ENCODE measurements at places on chromosomes 3 and 15.

DNA sequence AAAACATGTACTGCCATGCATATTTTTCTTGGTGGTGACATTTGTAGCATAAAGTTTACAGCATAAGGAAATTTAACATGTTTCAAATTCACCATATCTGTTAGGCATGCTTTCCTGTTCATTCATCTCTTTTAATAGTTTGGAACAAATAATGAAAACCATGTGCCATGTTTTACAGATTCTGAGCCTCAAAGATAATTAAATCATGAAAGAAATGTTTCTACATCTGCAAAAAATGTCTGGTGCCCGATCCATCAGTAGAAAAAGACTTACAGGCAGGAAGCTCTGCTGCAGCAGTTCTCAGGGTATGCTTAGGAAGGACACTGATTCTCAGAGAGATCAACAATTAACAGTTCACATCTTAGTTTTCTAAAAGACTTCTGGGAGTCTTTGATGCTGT, 316.2 kb downstream of the IL5RA start:
- H3K36me3 ChIP-seq: no peaks in the 10 kb centered on the region
- H3K27ac ChIP-seq: no peak overlapping the region

DNA sequence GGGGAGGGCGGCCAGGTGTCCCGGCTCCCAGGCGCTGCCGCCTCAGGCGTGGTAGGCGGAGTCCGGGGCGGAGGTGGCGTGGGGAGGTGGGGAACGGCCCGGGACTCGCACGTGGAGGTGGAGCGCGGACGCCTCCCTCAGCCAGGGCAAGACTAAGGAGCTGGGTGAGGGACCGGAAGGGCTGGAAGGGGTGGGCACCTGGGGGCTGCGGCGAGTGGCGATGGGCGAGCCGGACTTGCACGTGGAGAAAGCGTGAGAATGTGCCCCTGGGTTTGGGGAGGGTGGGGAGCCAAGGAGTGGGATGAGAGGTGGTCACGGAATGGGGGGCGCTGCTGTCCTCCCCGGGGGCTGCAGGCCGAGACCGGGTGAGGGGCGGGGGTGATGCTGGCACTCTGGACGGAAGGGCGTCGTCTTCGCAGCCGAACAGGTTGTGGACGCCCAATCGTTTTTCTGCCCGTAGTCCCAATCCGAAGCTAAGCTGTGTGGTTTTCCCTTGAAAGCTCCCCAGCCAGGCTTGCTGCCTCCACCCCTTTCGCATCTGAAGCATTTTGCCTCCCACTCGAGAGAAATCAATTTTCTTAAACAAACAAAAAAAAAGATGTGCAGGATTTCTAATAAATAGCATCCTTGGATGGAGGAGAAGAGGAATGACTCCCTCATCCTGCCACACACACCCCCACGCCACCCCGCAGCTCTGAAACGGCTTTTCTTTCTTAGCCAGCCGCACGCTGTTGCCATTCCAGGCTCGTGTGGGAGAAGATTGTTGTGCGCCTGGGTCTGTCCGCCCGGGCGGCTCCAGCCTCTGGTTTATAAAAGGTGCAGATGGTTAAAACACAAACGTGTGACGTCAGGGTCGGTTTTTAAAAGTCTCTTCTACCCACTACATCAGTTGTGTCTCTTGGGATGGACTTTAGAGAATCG, 62.5 kb upstream of the ANKRD28 start:
- peak; percentile 59 for DNase-seq
- peaks cover 35% of the 10 kb centered on the region for H3K4me1 ChIP-seq
- H3K4me3 ChIP-seq: peak overlapping the region; percentile 82
- no peaks in the 10 kb centered on the region for H3K27me3 ChIP-seq
- H3K27ac ChIP-seq: peak overlapping the region; percentile 53

- H3K4me3 ChIP-seq: no peak overlapping the region
- H3K27me3 ChIP-seq: no peaks in the 10 kb centered on the region
- no peak overlapping the region for H3K27ac ChIP-seq
- H3K36me3 ChIP-seq: peaks cover 1% of the 10 kb centered on the region
These were observed 23.5 kb upstream of the TRPM1 start for GRCh38 chr15:31125061-31125460.

- H3K4me1 ChIP-seq: no peaks in the 10 kb centered on the region
- peaks cover 6% of the 10 kb centered on the region for H3K27me3 ChIP-seq
- DNase-seq: no peak
- no peak overlapping the region for H3K27ac ChIP-seq
- H3K36me3 ChIP-seq: no peaks in the 10 kb centered on the region
- no peak overlapping the region for H3K4me3 ChIP-seq
These were observed 56.6 kb downstream of the ANP32A start for GRCh38 chr15:68764090-68764489.

DNA sequence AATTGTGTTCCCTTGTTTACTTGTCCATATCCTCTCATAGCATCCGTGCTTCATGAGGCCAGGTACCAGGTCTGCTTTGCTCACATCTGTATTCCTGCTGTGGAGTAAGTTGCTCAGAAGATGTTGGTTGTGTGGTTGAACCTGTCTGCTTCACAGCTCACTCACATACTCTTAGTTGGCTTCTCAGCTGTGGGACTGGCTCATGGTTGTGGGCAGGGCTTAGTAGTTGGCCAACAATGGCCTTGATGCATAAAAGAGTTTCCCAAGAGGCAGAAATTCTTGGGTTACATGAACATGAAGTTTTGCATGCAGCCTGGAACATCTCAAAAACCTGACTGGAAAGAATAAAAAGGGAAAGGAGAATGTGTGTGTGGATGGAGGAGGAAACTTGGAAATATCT, 17.0 kb downstream of the CELF6 start:
- no peaks in the 10 kb centered on the region for H3K27me3 ChIP-seq
- peaks cover 4% of the 10 kb centered on the region for H3K4me1 ChIP-seq
- no peak for DNase-seq
- no peaks in the 10 kb centered on the region for H3K36me3 ChIP-seq
- H3K4me3 ChIP-seq: no peak overlapping the region

DNA sequence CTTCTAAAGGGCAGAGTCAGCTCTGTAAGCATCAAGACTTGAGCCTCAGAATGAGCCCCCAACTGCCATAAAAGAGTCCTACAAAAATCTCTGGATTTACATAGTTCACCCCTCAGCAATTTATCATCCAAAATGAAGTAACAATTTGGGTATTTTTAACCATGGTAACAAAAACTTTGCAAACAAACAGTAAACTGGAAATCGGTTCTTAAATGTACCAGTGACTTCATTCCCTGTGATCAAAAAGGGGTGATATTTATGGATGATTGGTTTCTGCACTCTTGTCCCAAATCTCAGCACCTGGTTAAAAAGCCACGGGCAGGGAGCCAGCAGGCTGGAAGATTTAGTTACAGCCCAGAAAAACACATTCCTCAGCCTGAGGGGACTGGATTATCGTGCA, 73.6 kb downstream of the TFG start:
- no peaks in the 10 kb centered on the region for H3K36me3 ChIP-seq
- H3K27ac ChIP-seq: no peak overlapping the region
- H3K4me1 ChIP-seq: no peaks in the 10 kb centered on the region
- H3K27me3 ChIP-seq: no peaks in the 10 kb centered on the region

DNA sequence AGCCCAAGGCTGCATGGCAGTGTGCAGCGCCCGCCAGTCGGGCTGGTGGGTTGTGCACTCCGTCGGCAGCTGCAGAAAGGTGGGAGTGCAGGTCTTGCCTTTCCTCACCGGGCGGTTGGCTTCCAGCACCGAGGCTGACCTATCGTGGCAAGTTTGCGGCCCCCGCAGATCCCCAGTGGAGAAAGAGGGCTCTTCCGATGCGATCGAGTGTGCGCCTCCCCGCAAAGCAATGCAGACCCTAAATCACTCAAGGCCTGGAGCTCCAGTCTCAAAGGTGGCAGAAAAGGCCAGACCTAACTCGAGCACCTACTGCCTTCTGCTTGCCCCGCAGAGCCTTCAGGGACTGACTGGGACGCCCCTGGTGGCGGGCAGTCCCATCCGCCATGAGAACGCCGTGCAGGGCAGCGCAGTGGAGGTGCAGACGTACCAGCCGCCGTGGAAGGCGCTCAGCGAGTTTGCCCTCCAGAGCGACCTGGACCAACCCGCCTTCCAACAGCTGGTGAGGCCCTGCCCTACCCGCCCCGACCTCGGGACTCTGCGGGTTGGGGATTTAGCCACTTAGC, 4.3 kb downstream of the ISL2 start:
- H3K36me3 ChIP-seq: peaks cover 1% of the 10 kb centered on the region
- peak; percentile 62 for DNase-seq
- H3K4me1 ChIP-seq: peaks cover 49% of the 10 kb centered on the region

- no peaks in the 10 kb centered on the region for H3K4me1 ChIP-seq
- H3K27ac ChIP-seq: no peak overlapping the region
- no peak overlapping the region for H3K4me3 ChIP-seq
- no peaks in the 10 kb centered on the region for H3K36me3 ChIP-seq
These were observed 12.5 kb downstream of the CHDH start for GRCh38 chr3:53833700-53834099.

- DNase-seq: no peak
- no peaks in the 10 kb centered on the region for H3K36me3 ChIP-seq
- no peak overlapping the region for H3K4me3 ChIP-seq
- no peaks in the 10 kb centered on the region for H3K4me1 ChIP-seq
These were observed 254.5 kb upstream of the CFAP20DC start for GRCh38 chr3:59304296-59304695.

- H3K36me3 ChIP-seq: peaks cover 9% of the 10 kb centered on the region
- peak within 1 kb of the TSS; percentile 89 for H3K4me3 ChIP-seq
- H3K27me3 ChIP-seq: peaks cover 88% of the 10 kb centered on the region
- no peak within 1 kb of the TSS for H3K27ac ChIP-seq
- peaks cover 45% of the 10 kb centered on the region for H3K4me1 ChIP-seq
These were observed at the start of gene MEIS2 for GRCh38 chr15:37100109-37100965. Gene MEIS2, minus strand, starts transcription at chr15:37100549. Its CDS starts 1,083 bp downstream, at chr15:37099466.

DNA sequence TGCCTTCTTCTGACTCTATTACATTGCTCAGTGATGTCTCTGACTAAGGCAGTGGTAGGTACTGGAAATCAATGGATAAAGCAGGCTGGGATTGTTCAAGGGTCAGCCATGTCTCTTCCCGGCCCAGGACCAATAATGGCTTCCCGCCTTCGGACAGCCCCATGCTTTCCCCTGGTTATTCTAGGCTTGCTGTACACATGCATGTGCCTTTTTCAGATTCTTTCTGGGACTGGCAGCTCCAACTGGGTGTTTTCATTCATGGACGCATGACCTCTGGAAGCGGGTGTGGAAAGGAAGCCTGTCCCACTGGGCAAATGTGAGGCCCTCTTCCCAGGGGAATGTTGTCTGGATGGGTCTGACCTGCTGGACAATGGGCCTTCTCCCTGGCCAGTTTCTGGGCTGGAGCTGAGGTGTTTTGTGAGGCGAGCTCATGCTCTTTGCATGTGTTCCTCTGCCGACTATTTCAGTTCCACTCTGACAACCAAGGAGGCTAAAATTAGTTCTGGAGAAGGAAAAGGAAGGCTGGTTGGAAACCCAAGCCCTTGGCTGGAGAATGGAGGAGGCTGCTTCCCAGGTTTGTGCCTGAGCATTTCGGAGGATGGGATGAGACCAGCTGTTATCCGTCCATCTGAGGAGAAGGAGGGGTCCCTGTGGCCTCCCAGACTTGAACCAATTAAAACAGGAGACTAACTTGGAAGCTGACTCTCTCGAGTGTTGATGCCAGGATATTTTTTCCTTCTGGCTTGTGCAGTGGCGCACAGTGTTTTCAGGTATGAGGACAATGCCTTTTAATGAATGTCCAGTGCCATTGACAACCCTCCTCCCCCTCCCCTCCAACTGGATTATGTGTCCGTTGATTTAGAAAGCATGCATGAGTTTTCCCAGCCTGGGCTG, 6.9 kb downstream of the ACVR2B start:
- no peaks in the 10 kb centered on the region for H3K4me1 ChIP-seq
- no peaks in the 10 kb centered on the region for H3K27me3 ChIP-seq
- H3K36me3 ChIP-seq: peaks cover 1% of the 10 kb centered on the region
- no peak for DNase-seq

GRCh38 chr15:27218426-27218825, 247.4 kb downstream of the GABRG3 start:
- no peak overlapping the region for H3K4me3 ChIP-seq
- no peaks in the 10 kb centered on the region for H3K36me3 ChIP-seq

DNA sequence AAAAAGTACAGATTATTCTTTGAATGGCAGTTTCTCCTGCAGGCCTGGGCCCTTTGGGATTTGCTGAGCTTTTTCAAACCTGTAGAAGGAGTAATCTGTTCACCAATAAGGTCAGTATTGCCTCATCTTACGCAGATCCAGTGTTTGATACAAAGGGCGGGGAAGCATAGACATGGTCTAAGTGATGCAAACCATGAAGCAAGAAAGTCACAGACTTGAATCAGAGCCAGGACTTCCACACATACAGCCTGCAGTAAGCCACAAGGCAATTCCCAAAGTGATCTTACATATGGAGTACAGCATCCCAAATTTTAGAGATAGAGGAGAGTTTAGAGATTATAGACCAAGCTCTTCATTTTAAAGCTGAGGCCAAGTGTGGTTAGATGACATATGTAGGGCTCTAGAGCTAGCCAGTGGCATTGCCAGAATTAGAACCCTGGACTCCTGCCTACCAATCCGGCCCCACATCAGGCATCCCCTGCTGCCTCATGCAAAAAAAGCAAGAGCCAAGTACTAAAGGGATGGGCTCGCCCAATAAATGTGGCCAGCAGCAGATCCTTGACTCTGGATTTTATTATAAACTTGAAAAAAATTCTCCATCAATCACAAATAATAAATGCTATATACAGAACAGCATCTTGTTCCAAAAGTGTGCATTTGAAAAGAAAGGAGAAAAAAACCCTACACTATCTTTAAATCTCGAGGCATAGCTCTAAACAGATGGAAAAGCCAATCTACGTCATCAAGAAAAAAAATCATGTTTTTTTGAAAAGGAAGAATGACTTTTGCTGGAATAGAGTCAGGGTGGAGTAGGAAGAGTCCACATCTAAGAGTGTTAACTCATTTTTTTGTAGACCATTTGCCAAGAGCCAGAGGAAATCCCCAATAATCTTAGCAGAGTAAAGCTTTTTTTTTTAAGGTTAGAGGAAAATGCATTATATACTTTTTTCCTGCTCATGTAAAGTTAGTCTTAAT, 24.0 kb downstream of the ABI3BP start:
- no peaks in the 10 kb centered on the region for H3K36me3 ChIP-seq
- no peaks in the 10 kb centered on the region for H3K4me1 ChIP-seq
- no peak overlapping the region for H3K4me3 ChIP-seq
- H3K27ac ChIP-seq: no peak overlapping the region
- no peak for DNase-seq

GRCh38 chr15:90646662-90647305, 70.4 kb upstream of the BLM start:
- peaks cover 30% of the 10 kb centered on the region for H3K4me1 ChIP-seq
- DNase-seq: no peak
- H3K27me3 ChIP-seq: no peaks in the 10 kb centered on the region
- no peak overlapping the region for H3K27ac ChIP-seq
- peaks cover 8% of the 10 kb centered on the region for H3K36me3 ChIP-seq
- no peak overlapping the region for H3K4me3 ChIP-seq

GRCh38 chr15:81282911-81283310, 41.0 kb downstream of the STARD5 start:
- H3K36me3 ChIP-seq: peaks cover 26% of the 10 kb centered on the region
- DNase-seq: peak; percentile 1
- H3K27ac ChIP-seq: no peak overlapping the region
- H3K4me1 ChIP-seq: peaks cover 81% of the 10 kb centered on the region
- no peaks in the 10 kb centered on the region for H3K27me3 ChIP-seq
- no peak overlapping the region for H3K4me3 ChIP-seq

- DNase-seq: no peak
- H3K27me3 ChIP-seq: no peaks in the 10 kb centered on the region
- H3K36me3 ChIP-seq: no peaks in the 10 kb centered on the region
These were observed 263.0 kb downstream of the EBLN2 start for GRCh38 chr3:73324203-73325155.
